ENCODE measurements at places on chromosomes 7 and 10. TPM values are rescaled to one million over a fixed set of nuclear protein-coding genes. Genes with fewer than 3 reads are reported as not detected.
A peak's percentile ranks its signal among the peaks of the same experiment; 100 is the strongest.

The PRF1 gene
- total RNA-seq = 4.0 TPM

The LRIT1 gene
- not detected for total RNA-seq

DNA sequence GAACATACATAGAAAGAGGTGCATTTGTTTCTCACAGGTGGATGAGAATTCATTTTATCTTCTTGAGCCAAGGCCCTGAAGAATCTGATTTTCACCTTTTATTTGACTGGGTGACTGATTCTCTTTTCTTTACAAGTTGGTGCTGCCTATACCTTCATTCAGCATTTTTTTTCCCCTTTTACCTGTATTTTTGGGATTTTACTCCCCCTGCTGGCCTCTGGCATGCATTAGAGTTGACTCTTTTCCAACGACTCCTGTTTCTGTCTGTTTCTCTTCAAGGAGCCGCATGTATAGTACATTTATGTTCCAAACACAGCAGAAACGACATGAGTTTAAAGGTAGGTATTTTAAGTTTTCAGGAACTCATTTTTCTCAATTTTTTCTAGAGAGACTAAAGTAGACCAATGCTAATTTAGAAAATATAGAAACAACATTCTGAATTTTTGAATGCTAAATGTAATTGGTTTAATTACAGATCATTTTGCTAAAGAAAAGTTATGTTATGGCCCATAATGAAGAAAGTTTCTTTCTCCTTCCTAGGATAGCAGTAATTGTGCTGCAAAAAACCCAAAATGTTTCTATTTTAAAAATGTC, 149.8 kb upstream of the HDAC9 start:
- no peak for DNase-seq

DNA sequence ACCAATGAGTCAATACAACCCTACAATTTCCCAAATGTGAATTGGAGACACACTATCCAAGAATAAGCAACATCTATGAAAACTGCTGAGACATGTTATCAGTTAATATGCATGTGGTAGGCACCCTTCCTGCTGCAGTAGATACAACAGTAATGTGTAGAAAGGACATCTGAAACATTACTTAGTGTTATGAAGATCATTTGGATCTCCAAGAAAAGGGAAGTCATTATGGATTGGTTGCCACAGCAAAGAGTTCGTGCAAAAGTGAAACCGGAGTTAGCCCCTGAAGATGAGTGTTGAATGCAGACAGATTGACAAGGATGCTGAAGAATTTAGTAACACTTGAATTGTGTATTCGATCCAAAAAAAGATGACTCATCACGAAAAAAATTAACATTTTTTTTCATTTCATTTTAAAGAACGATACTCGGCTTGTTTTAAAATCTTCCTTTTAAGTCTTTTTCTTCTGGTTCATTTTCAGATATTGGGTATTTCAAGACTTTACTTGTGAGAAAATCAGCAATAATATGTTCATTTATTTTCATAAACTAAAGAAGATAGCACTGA, 322.4 kb upstream of the KLF6 start:
- DNase-seq = no peak

The CPXM2 gene
- total RNA-seq = 17.9 TPM

The RTKN2 gene
- 0.06 TPM for total RNA-seq

DNA sequence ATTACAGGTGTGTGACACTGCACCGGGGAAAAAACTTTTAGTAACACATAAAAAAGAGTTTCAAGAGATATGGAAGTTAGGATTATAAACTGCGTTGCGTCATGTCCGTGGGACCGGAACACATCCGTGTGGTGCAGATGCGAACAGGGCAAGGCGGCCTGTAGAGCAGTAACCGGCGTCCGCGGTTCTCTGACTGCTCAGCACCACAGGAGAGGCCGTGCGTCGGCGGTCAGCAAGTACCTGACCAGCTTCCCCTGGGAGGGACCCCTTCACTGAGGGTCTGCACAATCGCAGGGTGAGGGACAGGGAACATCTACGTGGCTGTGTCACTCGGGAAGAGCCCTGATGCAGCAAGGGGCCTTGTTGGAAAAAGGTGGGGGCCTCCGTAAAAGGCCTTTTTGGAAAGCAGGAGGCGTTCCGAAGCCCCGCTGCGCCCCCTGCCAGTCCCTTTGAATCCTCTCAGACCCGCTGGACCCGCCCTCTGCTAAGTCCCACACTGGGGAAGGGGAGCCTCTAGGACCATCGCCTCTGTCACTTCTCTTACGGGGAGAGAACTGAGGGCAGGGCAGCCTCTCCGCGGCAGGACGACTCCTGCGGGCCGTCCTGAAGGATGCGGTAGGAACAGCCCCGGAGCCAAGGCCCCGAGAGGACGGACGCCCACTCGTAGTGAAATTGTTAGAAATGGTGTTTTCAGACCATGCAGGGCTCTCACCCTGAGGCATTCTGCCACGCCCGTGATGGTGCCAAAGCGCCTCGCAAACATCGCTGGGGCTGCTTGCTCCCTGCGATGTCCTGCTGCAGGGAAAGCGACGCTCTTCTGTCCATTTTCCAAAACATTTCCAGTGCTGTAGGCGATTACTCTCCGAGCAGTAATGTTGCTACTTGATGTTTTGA, 771.6 kb upstream of the COBL start:
- DNase-seq = no peak

The DGKI gene
- total RNA-seq = 10.1 TPM

- no peak for DNase-seq
Observed at GRCh38 chr7:112410092-112410491, 40.2 kb upstream of the IFRD1 start.

GRCh38 chr7:156240532-156240931, 400.0 kb upstream of the RNF32 start:
- no peak for DNase-seq

GRCh38 chr7:36838616-36839225, 114.4 kb upstream of the AOAH start:
- DNase-seq = no peak

The TMEM229A gene
- total RNA-seq = not detected

DNA sequence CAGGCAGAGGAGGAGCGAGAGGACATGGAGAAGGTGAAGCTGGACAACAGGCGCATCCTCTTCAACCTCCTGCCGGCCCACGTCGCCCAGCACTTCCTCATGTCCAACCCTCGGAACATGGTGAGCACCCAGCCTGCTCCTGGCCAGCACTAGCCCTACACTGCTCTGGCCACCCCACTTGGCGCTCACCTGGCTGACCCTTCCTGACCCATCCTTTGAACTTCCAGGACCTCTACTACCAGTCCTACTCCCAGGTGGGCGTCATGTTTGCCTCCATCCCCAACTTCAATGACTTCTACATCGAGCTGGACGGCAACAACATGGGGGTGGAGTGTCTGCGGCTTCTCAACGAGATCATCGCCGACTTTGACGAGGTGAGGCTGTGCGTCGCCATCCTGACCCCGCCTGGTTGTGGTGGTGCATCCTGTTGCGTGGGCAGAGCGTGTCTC, 129.2 kb downstream of the ADCY1 start:
- DNase-seq = peak; percentile 68

The TRPV5 gene
- not detected for total RNA-seq

The C10orf143 gene
- 3.7 TPM for total RNA-seq

The GIMAP5 gene
- 26.6 TPM for total RNA-seq

The VAX1 gene
- total RNA-seq = not detected

- DNase-seq = no peak
Observed at GRCh38 chr7:104156842-104157277, 51.0 kb downstream of the ORC5 start.

DNA sequence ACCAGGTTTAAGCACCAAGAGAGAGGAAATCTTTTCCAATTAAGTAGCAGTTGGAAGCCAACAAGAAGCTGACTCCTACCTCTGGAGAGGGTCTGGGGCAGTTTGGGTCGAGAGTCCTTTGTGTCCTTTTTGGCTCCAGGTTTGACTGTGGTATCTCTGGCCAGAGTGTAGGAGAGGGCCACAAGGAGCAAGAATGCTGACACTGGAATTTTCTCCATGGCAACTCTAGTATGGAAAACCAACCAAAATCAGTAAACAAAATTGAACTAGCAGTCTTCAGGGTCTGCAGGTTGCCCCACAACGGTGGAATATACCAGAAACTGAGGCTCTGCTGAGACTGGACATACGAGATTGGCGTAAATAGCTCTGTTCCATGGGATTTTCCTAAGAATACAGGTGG, 3.2 kb downstream of the AGR2 start:
- DNase-seq = no peak

DNA sequence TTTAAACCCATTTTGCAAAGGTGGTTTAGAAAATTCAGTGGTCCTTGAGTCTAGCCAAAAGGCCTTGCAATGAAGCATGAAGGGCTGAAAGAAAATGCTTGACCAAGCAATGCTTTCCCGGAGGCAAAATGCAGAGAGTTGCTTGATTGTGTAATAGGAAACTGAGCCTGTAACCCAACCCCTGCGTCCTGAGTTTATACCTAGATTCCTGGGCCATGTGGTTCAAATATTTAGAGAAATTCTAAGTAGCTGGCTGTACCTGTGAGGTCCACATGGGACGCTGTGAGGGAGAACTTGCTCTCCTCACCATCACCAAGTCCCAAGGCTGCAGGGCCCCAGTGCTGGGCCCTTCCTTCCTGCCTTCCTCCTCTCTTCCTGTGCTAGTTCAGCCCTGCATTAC, 45.7 kb downstream of the CXCL12 start:
- no peak for DNase-seq

DNA sequence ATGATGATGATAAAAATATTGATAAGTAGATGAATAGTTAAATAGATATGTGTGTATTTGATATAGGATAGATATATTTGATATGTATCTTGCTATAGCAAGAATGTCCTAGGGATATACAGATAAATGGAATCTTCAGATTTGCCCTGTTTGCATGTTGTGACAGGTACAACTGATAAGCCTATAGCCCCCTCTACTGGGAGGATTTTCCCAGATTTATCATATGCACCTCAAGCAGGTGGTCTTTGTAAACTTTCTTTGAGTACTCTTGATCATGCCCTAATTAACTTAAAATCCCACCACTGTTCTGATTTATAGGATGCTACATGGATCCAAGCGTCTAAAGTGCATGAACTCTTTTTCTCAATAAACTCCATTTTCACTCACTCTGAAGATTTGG, 1050.7 kb downstream of the SORCS3 start:
- no peak for DNase-seq

DNA sequence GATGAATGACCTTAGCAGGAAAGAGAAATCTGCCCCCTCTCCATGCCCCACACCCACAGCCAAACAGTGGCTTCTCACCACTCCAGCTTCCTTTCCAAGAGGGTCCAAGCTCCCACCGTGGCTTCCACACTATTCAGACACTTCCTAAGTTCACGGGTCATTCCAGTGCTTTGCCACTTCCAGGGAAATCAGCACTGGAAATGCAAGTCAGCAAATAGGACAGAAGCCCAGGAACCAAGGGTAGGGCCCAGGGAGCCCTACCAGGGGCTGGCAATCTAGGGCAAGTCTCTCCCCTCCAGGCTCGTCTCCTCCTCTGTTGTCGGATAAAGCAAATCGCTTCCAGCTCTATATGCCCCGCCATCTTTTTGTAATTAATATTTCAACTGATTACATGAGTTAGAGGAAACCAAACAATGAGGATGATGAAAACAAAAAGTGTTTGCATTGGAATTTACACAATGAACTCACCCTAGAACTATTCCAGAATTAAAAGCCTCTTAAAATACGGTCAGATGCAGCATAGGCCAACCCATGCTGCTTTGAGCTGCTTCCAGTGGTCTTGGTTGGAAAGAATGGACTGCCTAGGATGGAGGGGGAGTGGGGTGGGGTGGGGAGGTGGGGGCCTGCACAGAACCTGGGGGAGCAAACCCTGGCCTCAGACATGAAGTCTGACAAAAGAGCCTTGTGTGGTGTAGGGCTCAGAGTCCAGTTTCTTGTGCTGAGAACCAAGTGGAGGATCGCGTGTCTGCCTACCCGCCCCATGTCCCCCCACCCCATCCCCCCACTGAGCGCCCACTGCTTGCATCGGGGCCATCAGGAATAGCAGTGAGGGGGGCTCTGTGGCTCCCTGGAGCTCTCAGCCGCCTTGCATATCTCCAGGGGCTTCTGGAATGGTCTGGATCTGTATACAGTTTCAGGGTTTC, 74.6 kb upstream of the CPXM2 start:
- no peak for DNase-seq

GRCh38 chr7:150910996-150911422, 58.7 kb downstream of the AOC1 start:
- DNase-seq = peak; percentile 72

GRCh38 chr7:22121702-22122474, 176.2 kb upstream of the CDCA7L start:
- no peak for DNase-seq

GRCh38 chr7:102463841-102464576, 654 bp downstream of the ALKBH4 start:
- no peak for DNase-seq

The SUN1 gene
- total RNA-seq = 144 TPM

Measured in mesenteric fat pad (tissue), 1 donor.